Suprapubic skin (tissue), 4 donors: ENCODE measurements at places on chromosomes 1 and 21.

DNA sequence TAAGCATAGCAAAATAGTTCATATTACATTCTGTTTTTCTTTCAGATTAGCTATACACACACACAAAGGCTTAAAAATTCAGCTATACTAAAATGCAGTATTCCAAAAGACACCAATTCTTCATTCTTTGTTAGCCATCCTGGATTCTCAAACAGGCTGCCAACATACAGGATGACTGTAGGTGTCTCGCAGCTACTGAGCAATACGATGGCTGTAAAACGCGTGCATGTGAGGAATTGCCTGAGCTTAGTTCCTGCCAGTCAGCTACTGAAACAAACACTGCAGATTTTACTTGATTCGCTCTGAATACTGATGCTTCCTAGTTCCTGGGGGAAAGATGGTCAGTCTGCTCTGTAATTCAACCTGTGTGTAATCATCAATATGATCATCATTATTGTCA, 24.7 kb upstream of the HMGN1 start:
- DNase-seq, result no peak

DNA sequence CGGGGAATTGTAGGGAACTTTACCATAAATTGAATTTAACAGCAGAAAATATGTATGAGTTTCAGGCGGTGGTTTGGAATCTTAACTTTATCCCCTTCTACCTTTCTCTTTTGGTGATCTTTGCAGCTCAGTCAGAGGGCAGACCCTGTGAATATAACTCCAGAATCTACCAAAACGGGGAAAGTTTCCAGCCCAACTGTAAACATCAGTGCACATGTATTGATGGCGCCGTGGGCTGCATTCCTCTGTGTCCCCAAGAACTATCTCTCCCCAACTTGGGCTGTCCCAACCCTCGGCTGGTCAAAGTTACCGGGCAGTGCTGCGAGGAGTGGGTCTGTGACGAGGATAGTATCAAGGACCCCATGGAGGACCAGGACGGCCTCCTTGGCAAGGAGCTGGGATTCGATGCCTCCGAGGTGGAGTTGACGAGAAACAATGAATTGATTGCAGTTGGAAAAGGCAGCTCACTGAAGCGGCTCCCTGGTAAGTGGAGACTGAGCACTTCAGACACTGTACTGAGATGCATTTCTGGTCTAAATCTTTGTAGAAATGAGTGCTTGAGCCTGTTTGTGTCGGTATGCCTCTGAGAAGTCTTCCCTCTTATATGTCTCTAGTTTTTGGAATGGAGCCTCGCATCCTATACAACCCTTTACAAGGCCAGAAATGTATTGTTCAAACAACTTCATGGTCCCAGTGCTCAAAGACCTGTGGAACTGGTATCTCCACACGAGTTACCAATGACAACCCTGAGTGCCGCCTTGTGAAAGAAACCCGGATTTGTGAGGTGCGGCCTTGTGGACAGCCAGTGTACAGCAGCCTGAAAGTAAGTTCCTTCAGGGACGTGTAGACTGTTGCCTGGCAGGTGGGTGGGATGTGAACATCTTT, 1.5 kb downstream of the CCN1 start:
- DNase-seq, result no peak

DNA sequence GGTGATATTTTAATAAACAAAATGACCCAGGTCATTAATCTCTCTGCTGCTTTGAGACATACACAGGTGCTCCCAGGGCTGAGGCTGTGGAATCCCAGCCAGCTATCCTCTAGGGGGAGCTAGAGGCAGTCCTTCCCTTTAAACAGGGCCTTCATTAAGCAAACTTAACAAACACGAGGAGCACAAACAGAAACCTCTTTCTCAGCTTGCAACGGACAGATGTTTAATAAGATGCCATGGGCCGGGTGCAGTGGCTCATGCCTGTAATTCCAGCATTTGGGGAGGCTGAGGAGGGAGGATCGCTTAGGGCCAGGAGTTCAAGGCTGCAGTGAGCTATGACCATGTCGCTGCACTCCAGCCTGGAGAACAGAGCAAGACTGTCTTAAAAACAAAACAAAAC, 106.7 kb downstream of the HIVEP3 start:
- DNase-seq, result no peak

DNA sequence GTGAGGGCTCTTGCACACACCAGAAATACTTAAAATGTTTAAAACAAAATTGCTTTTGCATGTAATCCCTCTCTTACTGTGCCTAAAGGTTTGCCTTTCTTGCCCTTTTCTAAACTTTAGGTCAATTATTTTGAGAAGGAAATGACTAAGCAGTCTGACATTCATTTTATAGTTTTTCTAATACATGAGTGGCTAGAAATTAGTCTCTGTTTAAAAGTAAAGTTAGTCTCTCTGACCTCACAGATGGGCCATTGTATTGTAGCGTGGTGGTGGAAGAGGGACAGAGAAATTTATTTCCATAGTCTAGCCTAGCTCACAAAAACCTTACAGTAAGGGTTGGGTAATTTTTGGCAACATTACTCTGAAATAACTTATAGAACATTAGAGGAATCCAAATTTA, 3.6 kb upstream of the COL11A1 start:
- no peak for DNase-seq
